Gastrocnemius medialis (tissue), 4 donors: ENCODE measurements at places on chromosomes 7 and 10. TPM values are rescaled to one million over a fixed set of nuclear protein-coding genes. Genes with fewer than 3 reads are reported as not detected.

MSMB gene
- total RNA-seq = not detected

DNA sequence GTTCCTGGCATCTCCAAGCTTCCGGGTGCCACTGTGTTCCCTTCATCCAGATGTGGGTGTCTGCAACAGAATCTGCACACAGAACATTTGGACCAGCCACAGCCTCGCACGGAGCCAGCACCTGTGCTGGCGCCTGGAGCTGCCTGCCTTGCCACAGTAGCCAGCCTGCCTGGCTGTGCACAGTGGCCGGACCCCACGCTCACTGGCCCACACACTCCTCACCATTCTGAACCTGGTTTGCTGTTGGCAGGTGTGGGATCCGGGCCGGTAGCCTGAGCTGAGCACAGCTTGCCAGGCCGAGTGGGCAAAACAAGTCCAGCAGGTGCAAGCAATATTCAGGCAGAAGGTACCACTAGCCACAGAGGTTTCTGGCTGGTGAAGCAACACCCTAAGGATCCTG lies 7.6 kb upstream of the KLHL7 start:
- no peaks in the 10 kb centered on the region for H3K36me3 ChIP-seq
- DNase-seq = no peak
- H3K27me3 ChIP-seq = no peaks in the 10 kb centered on the region
- no peak overlapping the region for H3K4me3 ChIP-seq
- no peak overlapping the region for H3K27ac ChIP-seq

HPS6 gene
- 20.2 TPM for total RNA-seq

CTTNBP2 gene
- 1.4 TPM for total RNA-seq

GRCh38 chr7:9603291-9603690 lies 1169.9 kb downstream of the NXPH1 start:
- no peaks in the 10 kb centered on the region for H3K36me3 ChIP-seq
- no peak for DNase-seq
- H3K4me3 ChIP-seq = no peak overlapping the region
- no peaks in the 10 kb centered on the region for H3K27me3 ChIP-seq
- H3K27ac ChIP-seq = no peak overlapping the region

- H3K4me1 ChIP-seq = peaks cover 7% of the 10 kb centered on the region
- H3K4me3 ChIP-seq = no peak overlapping the region
- H3K36me3 ChIP-seq = no peaks in the 10 kb centered on the region
Observed at GRCh38 chr7:160958-161725, 31.2 kb upstream of the FAM20C start.

DNA sequence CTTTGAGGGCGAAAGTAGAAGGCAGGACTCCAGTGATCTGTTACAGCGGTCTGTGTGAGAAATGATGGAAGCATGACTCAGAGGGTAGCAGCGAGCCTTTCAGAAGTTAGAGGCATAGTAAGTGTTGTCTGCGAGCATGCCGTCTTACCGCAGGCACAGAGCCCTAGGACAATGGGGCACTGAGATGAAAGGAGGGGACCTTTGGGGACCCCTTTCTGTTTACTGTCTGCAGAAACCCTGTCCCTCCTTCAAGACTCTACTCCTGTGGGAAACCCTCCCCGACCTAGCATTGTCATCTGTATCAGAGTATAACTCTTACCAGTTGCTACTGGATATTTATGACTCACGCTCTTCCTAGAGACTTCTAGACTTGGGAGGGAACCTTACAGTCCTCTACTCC lies 87.2 kb upstream of the AGK start:
- H3K27ac ChIP-seq = no peak overlapping the region
- no peak overlapping the region for H3K4me3 ChIP-seq
- no peak for DNase-seq
- H3K4me1 ChIP-seq = peaks cover 13% of the 10 kb centered on the region
- H3K36me3 ChIP-seq = no peaks in the 10 kb centered on the region

DNA sequence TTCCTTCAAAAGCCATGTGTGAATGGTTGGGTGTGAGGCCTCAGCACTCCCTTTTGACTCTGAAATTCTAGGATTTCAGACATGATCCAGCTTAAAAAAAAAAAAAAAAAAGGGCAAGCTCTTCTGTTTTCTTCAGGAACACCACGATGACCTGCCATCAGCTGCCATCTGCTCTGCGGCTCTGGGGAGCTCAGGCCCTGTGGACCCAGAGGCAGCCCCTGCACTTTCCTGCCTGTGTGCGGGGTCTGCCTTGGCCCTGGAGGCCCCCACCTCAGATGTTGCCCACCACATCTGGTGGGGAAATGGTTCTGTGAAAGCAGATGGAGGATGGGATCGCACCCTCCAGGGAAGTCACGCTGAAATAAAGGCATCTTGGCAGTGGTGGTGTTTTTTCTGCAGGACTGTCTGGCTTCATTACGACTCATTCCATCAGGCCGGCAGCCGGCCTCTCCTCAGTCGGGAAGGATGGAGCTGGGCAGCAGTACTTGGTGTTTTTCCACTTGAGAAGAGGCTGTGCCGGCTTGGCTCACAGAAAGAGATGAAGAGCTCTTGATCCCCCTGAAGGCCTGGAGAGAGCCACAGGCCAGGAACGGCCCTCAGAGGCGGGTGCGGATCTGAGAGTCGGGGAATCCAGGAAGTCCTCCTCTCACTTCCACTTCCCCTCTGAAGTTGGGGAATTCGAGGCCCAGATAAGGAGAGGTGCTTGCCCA lies 66.1 kb upstream of the AQP1 start:
- H3K36me3 ChIP-seq = no peaks in the 10 kb centered on the region
- H3K4me3 ChIP-seq = no peak overlapping the region
- no peaks in the 10 kb centered on the region for H3K27me3 ChIP-seq
- peaks cover 10% of the 10 kb centered on the region for H3K4me1 ChIP-seq

GRCh38 chr7:801940-802381 lies 30.3 kb upstream of the SUN1 start:
- H3K4me3 ChIP-seq = peak overlapping the region; percentile 27
- H3K36me3 ChIP-seq = no peaks in the 10 kb centered on the region
- H3K27ac ChIP-seq = peak overlapping the region; percentile 58
- no peaks in the 10 kb centered on the region for H3K27me3 ChIP-seq

DNA sequence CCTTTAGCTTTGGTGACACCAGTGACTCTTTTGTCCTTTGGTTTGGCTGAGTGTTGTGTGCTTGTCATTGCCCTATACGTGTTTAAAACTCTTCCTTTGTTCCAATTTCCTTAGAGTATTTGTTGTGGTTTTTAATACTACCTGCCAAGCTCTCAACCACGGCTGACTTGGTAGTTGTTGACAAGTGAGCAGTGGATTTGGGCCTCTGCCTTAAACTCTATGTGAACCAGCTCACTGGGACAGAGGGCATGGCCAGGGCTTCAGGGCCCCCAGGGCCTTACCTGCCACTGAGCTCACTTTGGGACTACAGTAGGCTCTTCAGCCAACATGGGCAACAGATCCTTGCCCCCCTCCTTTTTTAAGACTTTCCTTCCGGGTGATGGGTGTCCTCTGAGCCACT lies 9.6 kb upstream of the DMBT1 start:
- no peak overlapping the region for H3K27ac ChIP-seq
- no peaks in the 10 kb centered on the region for H3K4me1 ChIP-seq
- H3K27me3 ChIP-seq = no peaks in the 10 kb centered on the region
- no peak for DNase-seq
- no peak overlapping the region for H3K4me3 ChIP-seq

INSYN2A gene
- total RNA-seq = not detected

PGAM1 gene
- total RNA-seq = 41.0 TPM

DNA sequence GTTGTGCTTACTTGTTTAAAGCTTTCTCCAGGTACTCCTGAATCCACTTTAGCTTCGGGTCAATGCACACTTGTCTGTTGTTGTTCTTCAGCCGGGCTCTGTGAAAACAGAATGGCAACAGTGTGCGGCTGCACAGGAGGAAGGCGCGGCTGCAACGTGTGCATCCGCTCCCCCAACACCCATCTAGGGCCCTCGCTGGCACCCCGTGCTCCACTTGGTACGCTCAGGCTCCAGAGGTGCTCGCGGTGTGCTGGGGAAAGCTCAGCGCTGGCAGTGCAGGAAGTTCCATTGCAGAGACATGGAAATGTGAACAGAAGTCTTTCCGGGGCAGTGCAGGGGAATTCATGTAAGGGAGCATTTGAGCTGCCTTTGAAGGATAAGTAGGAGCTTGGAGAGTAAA lies 6.3 kb downstream of the CXCL12 start:
- no peak overlapping the region for H3K4me3 ChIP-seq
- no peaks in the 10 kb centered on the region for H3K36me3 ChIP-seq
- peaks cover 62% of the 10 kb centered on the region for H3K4me1 ChIP-seq
- DNase-seq = no peak
- no peaks in the 10 kb centered on the region for H3K27me3 ChIP-seq

OAT gene
- 20.1 TPM for total RNA-seq

DNA sequence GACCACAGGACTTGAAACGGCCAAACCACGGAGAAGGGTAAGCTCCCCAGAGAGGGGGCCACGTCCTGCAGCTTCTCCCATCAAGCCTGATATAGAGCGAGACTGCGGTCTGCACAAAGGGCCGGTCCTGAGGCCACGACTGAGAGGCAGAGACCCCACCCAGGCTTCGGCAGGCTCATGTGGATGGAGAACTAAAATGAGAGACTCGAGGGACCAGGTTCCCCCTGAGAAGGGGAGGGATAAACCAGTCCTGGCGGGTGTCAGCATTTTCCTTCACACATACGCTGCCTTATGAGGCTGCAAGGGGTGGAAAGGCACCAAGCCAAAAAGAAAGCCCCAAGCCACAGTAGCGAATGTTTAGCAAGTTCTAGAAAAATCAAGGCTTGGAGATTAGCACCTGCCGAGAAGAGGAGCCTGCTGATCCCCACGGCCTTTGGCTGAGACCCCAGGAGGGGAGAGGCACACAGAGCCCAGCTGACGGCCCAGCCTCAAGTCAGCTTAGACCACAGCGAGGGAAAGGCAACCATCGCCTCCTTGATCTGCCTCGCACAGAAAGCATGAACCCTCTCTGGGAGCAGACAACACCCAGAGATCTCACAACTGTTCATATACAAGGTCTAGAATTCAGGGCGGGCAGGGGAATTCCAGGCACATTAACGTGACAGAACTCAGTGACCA lies 92.6 kb upstream of the RNF32 start:
- DNase-seq = no peak
- H3K36me3 ChIP-seq = no peaks in the 10 kb centered on the region
- no peak overlapping the region for H3K4me3 ChIP-seq
- H3K4me1 ChIP-seq = no peaks in the 10 kb centered on the region

ENTPD1 gene
- 4.9 TPM for total RNA-seq

- peaks cover 5% of the 10 kb centered on the region for H3K27me3 ChIP-seq
- H3K4me3 ChIP-seq = no peak overlapping the region
- no peak overlapping the region for H3K27ac ChIP-seq
- DNase-seq = no peak
Observed at GRCh38 chr10:48511875-48512231, 93.0 kb downstream of the ARHGAP22 start.

GIMAP2 gene
- total RNA-seq = 3.3 TPM

LIPN gene
- total RNA-seq = not detected

VIPR2 gene
- total RNA-seq = 0.39 TPM

HHEX gene
- total RNA-seq = 0.84 TPM

LDB3 gene
- total RNA-seq = 305 TPM

RHEB gene
- total RNA-seq = 93.2 TPM

RPS24 gene
- total RNA-seq = 2,467 TPM

GRCh38 chr7:92053312-92053711 lies 81.0 kb downstream of the CYP51A1 start:
- H3K27ac ChIP-seq = peak overlapping the region; percentile 78
- no peak for DNase-seq
- no peaks in the 10 kb centered on the region for H3K27me3 ChIP-seq
- peaks cover 11% of the 10 kb centered on the region for H3K4me1 ChIP-seq

- H3K4me3 ChIP-seq = no peak overlapping the region
- no peak overlapping the region for H3K27ac ChIP-seq
- H3K27me3 ChIP-seq = no peaks in the 10 kb centered on the region
- no peaks in the 10 kb centered on the region for H3K4me1 ChIP-seq
- no peak for DNase-seq
Observed at GRCh38 chr7:1934017-1934416, 263.9 kb downstream of the ELFN1 start.

DNA sequence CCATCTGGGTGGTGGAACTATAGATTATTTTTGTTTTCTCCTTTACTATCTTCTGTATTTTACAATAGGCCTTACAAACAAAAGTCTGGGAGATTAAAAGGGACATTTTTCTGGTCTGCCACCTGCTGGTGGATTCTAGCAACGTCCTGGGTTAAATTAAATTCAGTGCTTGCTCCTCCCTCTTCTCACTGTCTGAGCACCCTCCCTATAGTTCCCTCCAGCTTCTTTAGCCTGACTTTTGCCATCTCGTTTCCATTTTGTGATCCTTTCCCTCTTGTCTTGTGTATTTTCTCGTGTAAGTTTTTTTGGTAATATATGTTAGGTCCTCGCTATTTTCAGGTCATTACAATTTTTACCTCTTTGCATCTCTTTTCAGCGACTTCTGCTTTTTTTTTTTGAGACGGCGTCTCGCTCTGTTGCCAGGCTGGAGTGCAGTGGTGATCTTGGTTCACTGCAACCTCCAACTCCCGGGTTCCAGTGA lies 16.1 kb downstream of the ANKRD16 start:
- H3K27me3 ChIP-seq = no peaks in the 10 kb centered on the region
- no peak overlapping the region for H3K27ac ChIP-seq
- peak; percentile 52 for DNase-seq
- H3K36me3 ChIP-seq = peaks cover 39% of the 10 kb centered on the region
- no peak overlapping the region for H3K4me3 ChIP-seq

GRCh38 chr7:111753968-111754367 lies 191.7 kb upstream of the IMMP2L start:
- no peaks in the 10 kb centered on the region for H3K4me1 ChIP-seq
- DNase-seq = no peak
- H3K4me3 ChIP-seq = no peak overlapping the region
- H3K27me3 ChIP-seq = no peaks in the 10 kb centered on the region
- no peak overlapping the region for H3K27ac ChIP-seq
- H3K36me3 ChIP-seq = no peaks in the 10 kb centered on the region

GRCh38 chr10:35594115-35595079 lies 10.7 kb upstream of the GJD4 start:
- peaks cover 2% of the 10 kb centered on the region for H3K27me3 ChIP-seq
- no peak overlapping the region for H3K4me3 ChIP-seq
- DNase-seq = no peak
- H3K4me1 ChIP-seq = no peaks in the 10 kb centered on the region

IGFBP1 gene
- 3.6 TPM for total RNA-seq

GRCh38 chr10:79031723-79032122 lies 37.0 kb upstream of the ZMIZ1 start:
- no peaks in the 10 kb centered on the region for H3K4me1 ChIP-seq
- H3K27me3 ChIP-seq = no peaks in the 10 kb centered on the region
- H3K36me3 ChIP-seq = no peaks in the 10 kb centered on the region
- DNase-seq = no peak
- H3K4me3 ChIP-seq = no peak overlapping the region

DNA sequence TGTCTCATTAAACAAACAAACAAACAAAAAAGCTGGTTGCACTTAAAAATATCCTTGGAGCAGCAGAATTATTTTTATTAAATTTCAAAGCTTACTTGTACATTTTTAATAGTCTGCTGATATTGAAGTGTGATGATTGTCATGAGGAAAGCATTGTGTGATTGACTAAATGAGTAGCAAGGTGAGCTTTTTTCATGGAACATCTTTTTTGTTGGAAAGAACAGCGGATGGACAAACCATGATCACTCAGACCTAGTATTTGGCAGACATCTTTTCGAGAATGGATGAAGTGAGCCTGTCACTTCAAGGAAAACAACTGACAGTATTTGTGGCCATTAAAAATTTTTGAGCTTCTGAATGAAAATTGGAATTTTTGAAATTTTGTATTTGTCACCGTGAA lies 5.7 kb upstream of the CALML3 start:
- no peak overlapping the region for H3K4me3 ChIP-seq
- no peaks in the 10 kb centered on the region for H3K27me3 ChIP-seq
- no peak for DNase-seq

GSTO1 gene
- total RNA-seq = 39.6 TPM
